ENCODE measurements at places on chromosomes 6 and 20.

DNA sequence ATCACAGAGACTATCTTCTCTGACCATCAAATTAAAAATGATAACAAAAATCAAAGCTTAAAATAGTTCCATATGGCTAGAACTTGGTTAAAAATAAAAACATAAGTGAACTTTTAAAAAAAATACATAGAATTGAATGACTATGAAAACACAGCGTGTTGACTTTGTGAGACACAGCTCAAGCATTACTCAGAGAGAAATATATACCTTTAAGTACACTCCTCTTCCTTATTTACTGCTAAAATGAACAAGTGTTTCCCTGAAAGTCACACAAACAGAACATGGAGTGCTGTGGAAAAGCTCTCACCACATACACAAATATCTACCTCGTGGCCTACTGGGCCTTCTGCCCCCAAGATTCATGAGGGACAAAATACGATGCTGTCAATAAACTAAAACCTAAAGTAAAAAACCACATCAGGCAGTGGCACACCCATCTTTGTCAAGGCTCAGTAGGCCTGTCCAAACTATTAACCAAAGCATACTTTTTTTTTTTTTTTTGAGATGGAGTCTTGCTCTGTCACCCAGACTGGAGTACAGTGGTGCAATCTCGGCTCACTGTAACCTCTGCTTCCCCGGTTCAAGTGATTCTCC, 7.5 kb downstream of the FAXC start:
- DNase-seq, result no peak

- DNase-seq, result no peak
Measured at GRCh38 chr6:52326540-52327364, 35.2 kb upstream of the PAQR8 start.

DNA sequence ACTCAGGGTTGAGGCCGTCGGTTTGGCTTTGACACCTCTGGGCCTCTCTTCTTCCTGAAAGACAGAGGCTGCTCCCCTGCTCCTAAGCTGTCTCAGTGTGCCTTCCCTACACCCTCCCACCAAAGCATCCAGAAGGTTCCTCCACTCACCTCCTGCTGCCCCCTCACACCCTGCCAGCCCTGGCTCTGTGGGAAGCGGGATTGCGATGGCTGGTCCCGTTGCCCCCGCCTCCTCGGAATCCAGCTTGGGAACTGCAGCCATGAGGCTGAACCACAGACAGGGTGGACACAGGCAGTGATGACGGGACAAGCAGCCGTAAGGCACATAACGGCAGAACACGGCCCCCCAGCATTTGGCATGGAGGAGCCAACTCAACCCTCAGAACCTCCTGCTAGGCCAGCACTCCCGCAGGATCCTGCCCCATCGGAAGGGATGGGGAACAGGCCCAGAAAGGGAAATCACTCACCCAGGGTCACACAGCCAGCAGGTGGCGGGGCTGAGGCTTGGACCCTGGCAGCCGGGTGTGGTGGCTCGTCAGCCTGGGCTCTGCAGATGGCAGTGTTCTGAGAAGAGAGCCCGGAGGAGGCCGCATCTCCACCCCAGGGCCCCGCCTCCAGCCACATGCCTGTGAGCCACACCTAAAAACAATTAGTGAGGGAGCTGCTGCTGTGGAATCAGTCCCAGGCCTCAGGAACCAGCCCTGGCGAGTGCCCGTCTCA, 139.6 kb downstream of the PHACTR3 start:
- peak; percentile 13 for DNase-seq

- no peak for DNase-seq
Measured at GRCh38 chr6:43393602-43394001, 24.2 kb upstream of the ZNF318 start.

- no peak for DNase-seq
Measured at GRCh38 chr6:30849903-30850651, 34.2 kb upstream of the DDR1 start.

- peak; percentile 33 for DNase-seq
Measured at GRCh38 chr6:110816677-110817076, 1.4 kb upstream of the CDK19 start.

- no peak for DNase-seq
Measured at GRCh38 chr6:129279343-129280292, 396.7 kb downstream of the LAMA2 start.

- DNase-seq, result no peak
Measured at GRCh38 chr6:164996838-164997237, 312.6 kb downstream of the C6orf118 start.

- no peak for DNase-seq
Measured at GRCh38 chr6:83518816-83519480, 6.6 kb downstream of the PRSS35 start.

DNA sequence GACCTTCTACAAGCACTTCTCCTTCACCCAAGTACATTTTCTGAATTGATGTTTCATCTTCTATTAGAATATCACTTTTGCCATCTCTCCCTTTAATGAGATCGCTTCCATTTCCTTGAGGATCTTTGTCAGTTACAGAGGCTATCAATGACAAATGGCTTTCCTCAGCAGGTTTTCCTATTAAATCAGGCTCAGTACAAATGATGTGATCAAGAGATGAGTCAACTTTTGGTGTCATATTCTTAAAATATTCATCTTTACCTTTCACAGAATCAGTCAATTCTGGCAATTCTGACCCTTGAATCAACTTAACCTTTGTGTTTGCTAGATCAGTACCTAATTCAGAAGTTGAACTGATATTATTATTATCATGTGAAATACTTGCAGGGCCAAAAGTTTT, 37.3 kb downstream of the DST start:
- no peak for DNase-seq

- DNase-seq, result no peak
Measured at GRCh38 chr20:34215711-34216381, 25.4 kb upstream of the ASIP start.

DNA sequence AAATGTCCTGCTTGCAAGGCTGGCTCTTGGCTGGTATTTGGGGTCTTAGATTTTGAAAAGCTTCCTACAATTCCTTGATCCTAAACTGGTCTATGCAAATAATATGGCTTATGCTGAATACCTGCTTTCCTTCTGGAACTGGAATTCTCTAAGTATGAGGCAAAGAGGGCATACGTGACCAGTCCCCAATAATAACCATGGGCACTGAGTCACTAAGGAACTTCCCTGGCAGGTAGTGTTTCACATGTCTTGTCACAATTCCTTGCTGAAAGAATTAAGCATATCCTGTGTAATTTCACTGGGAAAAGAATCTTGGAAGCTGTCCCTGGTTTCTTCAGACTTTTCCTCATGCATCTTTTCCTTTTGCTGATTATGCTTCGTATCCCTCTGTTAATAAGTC, 106.5 kb downstream of the MMS22L start:
- no peak for DNase-seq

- no peak for DNase-seq
Measured at GRCh38 chr20:22160101-22160652, 424.2 kb downstream of the FOXA2 start.

GRCh38 chr6:7311917-7312615, 933 bp downstream of the SSR1 start:
- DNase-seq, result no peak

DNA sequence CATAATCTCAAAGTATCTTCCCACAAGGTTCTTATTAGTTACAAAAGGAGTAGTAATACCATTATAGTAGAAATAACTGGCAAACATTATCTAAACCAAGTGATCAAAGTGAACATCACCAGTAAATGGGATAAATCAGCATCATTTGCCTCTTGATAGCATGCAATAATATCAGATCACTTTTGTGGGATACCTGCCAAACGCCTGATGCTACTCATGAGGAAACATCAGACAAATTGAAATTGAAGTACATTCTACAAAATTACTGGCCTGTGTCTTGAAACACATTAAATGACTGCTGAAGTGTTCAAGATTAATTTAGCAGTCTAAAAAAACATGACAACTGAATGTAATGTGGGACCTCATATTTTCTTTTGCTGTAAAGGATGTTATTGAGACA, 208.1 kb downstream of the TINAG start:
- no peak for DNase-seq

- no peak for DNase-seq
Measured at GRCh38 chr20:17651129-17651759, 30.8 kb downstream of the RRBP1 start.

DNA sequence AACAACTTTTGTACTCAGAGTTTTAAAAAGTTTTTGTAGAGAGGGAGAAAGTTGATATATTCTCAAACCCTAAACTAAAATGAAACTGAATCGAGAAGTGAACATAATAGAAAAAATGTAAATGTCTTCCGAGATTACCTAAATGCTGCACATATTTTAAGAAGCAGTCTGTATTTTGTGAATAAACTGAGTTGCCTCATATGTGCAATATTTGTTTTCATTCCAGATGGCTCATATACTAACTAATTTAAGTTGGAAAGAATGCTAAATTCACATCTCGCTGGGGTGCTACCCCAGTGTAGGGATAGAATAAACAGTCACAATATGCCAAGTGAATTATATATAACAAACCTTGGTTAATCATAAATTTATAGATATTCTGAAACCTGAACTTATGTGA, 285.9 kb upstream of the THEMIS start:
- no peak for DNase-seq

DNA sequence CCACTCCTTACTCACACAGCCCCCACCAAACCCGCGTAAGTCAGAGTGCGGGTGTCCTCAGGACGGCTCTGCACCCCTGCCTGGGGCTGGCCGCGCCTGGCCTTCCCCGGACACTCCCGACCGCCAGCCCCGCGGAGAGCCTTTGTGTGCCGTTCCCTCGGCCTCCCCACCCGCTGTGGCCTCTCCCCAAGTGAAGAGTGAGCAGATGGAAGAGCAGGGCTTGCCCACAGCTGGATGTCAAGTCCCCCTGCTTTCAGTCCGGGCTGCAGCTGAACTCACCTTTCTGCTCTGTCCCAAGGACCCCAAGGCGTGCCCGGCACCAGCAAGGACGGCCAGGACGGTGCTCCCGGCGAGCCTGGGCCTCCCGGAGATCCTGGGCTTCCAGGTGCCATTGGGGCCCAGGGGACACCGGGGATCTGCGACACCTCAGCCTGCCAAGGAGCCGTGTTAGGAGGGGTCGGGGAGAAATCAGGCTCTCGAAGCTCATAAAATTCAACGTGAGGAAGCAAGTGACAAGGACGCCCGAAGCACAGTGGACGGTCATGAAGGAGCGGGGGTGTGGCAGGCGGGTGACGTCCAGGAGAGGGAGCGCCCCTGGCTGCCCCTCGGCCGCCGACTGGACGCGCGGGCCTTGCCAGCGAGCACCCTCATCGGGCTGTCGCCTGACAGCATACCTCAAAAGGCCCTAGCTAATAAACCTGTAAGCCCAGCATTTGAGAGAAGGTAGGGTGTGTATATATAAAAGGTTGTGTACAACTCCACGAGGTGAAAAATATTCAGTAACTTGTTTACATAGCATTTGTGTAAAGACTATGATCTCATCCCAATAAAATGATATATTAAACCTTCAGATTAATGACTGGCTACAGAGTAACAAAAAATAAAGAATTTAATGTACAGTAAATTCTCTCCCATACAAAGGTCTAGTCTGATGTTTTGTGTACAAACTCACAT, 21.1 kb downstream of the TCFL5 start:
- DNase-seq, result no peak

GRCh38 chr6:137087902-137088301, 43.1 kb upstream of the IL20RA start:
- no peak for DNase-seq

GRCh38 chr6:143513410-143513809, 1.9 kb upstream of the FUCA2 start:
- DNase-seq, result peak; percentile 7

GRCh38 chr6:158405933-158406332, 93.7 kb downstream of the TULP4 start:
- DNase-seq, result no peak

- no peak for DNase-seq
Measured at GRCh38 chr20:47235111-47235510, 121.4 kb downstream of the ZMYND8 start.

- DNase-seq, result no peak
Measured at GRCh38 chr6:45072016-45072415, 256.1 kb upstream of the RUNX2 start.

- no peak for DNase-seq
Measured at GRCh38 chr20:42795111-42795695, 394.5 kb downstream of the PTPRT start.

DNA sequence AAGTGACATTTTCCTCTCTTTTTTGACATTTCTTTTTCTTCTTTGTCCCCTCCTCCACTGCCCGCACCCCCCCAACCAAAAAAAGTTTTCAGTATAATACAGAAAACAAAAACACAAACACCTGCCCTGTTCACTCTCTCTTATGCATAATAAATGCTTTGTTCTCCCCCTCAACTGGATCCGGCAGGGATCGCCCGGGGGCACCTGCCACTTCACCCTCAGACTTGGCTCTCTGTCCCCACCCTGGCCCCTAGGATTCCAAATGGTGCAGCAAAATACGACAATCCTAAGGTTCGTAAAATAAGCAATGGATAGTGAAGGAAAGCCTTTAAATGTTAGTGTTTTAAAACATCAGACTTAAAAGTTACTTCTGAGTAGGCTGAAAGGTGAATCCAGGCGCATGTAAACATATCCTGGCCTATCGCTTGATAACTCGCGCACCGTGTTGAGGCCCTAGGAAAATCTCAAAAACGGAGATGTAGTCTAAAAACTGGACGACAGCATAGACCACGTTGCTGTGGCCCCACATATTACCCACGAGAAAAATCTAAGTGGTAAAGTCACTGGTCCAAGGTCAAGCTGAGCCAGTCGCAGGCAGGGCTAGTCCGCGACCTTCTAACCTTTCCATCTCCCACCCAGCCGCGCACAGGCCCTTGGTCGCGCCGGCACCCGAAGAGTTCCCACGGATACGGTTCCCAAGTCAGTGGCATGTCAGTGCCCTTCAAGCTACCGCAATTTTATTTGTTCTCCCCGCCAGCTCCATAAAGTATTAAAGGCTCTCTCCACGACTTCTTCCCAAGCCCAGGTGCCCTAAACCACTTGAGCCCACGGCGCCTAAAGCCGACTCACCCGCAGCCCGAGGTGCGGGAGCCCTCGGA, 130.8 kb downstream of the OGFRL1 start:
- DNase-seq, result no peak

DNA sequence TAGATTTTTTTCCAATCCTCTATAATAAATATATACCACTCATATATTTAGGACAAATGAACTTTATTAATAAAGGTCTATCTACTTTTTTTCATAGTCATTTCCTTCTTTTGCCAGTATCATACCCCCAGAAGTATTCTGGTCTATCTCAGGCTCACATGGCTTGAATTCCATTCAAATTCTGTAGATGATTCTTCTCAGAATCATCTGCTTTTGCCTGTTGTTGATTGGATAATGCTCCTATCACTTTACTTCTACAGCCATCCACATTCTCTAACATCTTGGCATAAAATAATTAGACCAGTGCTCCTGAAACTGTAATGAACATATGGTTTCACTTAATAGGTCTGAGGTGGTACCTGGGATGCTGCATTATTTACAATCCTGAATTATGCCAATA, 121.2 kb downstream of the GFRAL start:
- DNase-seq, result no peak

DNA sequence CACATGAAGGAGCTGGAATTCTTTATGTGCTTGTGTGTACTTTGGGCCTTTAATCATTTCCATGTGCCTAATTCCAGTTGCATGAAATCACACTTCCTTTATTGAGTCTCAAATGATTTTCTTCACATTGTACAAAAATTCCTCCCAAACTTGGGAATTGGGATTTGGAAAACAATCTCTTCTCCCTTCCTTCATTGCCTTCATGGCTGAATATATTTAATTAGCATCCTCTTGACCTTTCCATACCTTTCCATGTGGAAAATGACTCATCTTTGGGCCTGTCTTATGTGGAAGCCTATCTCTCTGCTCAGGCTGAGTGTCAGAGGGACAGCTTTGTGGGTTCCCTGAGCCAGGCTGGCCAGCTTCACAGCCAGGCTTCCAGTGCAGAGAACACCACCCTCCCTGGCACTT, 33.0 kb upstream of the CDH4 start:
- no peak for DNase-seq
